AG20443 (cell line): ENCODE measurements at places on chromosomes 11 and 22.

GRCh38 chr11:19432370-19433061 lies 191.8 kb upstream of the E2F8 start:
- DNase-seq: peak; percentile 78

GRCh38 chr11:92861634-92862033 lies 107.8 kb upstream of the MTNR1B start:
- no peak for DNase-seq

GRCh38 chr11:123564221-123564620 lies 90.2 kb downstream of the SCN3B start:
- no peak for DNase-seq

DNA sequence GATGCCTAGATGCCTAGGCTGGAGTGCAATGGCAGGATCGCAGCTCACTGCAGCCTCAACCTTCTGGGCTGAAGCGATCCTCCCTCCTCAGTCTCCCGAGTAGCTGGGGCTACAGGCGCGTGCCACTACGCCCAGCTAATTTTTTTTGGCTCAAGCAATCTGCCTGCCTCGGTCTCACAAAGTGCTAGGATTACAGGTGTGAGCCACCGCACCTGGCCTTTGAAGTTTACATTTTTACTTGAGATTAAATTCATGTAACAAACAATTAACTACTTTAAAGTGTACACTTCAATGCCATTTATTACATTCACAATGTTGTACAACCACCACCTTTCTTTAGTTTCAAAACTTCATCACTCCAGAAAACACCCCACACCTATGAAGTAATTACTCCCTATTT lies 3.5 kb upstream of the FOSL1 start:
- no peak for DNase-seq

DNA sequence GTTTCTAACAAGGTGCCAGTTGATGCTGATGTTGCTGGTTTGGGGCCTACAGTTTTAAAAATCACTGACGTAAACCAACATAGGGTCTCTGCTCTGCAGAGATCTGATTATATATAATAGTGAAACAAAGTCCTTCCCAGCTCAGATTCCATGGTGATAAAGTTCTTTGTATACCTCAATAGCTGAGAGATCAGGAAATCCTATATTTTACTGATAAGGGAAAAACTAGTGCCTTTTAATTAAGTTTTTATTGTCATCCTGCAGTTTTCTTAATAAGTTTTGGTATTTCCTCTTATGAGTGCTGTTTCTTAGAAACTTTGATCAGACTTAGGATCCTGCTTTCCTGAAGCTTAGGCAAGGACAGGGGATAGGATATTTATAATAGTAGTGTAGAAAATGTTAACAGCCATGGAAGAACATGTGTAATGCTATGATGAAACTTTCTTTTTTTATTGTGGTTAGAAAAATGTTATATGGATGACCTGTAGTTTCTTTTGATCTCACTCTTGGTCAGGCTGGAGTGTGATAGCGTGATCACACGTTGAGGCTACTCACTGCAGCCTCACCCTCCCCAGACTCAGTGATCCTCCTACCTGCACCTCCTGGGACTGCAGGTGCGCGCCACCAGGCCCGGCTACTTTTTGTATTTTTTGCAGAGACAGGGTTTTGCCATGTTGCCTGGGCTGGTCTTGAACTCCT lies 14.1 kb downstream of the CAPRIN1 start:
- no peak for DNase-seq

DNA sequence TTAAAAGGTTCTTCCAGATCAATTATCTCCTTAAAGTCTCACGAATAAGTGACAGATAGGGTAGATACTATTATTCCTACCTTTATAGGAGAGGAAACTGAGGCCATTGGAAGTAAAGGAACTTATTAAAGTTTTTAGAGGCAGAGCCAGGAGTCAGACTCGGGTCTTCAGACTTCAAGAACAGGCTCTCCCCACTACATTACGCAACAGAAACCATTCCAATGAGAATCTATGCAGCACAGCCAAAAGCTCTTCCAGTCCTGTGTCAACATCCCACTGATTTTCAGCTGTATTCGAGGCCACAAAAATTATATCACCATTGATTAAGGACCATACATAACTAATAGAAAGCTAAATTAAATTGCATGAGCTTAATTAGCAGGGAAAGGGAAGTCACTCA lies 77.4 kb downstream of the RELT start:
- DNase-seq: peak; percentile 31

GRCh38 chr11:61106296-61106695 lies 4.0 kb downstream of the CD5 start:
- no peak for DNase-seq

GRCh38 chr11:76889411-76889975 lies 28.8 kb downstream of the ACER3 start:
- DNase-seq: no peak

DNA sequence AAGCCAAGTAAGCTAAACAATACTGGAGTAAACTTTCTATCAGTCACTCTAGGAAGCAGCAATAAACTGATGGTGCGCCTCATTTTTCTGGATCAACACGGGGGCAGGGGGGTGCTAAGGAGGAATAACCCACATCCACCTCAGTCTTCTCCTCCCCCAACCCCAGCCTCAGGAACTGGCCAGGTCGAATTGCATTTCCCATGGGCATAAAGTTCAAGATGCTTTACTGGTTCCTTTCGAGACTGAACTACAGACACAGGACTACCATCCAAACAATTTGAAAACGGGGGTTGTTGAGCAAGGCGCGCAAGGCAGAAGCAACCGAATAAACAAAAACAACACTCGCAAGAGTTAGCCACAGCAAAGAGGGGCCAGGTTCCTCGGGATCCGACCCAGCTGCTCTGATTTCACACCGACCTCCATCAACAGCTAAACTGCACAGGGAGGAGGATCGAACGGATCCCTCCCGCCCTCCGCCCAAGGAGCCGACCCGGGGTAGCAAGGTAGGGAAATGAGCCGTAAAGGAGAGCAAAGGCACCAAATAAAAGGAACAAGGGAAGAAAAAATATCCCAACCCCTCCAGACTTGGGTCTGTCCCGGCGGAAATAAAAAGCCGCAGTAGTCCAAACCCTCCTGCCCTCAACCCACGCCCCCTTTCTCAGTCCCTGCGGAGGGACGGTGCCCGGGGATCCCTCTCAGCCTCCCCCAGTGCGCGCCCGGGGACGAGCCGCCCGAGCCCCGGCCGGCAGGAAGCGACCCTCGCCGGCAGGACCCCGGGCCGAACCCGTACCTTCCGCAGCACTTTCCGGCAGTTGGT lies 801 bp downstream of the SESN3 start:
- no peak for DNase-seq

- DNase-seq: peak; percentile 9
Observed at GRCh38 chr11:100942016-100942415, 187.6 kb downstream of the PGR start.

DNA sequence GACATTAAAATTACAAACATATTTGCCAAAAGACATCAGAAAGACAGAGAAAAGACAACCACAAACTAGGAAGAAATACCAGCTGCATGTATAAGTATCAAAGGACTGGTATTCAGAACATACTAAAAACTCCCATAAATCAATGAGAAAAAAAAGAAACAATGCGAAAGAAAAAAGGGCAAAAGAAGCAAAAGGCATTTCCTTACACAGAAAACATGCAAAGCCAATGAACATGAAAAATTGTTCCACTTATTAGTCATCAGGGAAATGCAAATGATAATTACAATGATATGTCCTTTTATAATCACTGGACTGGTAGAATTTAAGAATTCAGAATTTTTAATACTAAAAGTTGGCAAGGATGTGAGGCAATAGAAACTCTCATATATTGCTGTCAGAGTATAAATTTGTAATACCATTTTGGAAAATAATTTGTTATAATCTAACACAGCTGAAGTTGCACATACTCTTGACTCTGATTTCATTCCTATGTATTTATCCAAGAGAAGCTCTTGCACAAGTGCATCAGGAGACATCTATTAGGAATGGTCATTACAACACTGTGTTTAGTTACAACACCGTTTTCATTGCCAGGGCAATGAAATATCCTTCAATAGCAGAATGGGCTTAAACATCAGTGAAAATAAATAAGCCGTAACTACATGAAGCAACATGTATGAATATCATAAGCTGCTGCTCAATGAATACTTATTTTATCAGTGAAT lies 279.7 kb downstream of the SWAP70 start:
- peak; percentile 61 for DNase-seq

- DNase-seq: no peak
Observed at GRCh38 chr22:44132724-44133123, 48.0 kb upstream of the PARVG start.

DNA sequence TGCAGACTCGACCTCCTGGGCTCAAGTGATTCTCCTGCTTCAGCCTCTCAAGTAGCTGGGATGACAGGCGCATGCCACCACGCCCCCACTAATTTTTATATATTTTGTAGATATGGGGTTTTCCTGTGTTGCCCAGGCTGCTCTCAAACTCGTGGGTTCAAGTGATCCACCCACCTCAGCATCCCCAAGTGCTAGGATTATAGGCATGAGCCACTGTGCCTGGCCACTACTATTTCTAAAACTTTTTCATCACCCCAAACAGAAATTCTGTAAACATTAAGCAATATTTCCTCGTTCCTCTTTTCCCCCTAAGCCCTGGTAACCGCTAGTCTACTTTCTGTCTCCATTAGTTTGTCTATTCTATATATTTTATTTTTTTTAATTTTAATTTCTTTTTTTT lies 9.0 kb upstream of the ATG16L2 start:
- DNase-seq: no peak

GRCh38 chr22:17272511-17272991 lies 53.3 kb upstream of the ADA2 start:
- no peak for DNase-seq

DNA sequence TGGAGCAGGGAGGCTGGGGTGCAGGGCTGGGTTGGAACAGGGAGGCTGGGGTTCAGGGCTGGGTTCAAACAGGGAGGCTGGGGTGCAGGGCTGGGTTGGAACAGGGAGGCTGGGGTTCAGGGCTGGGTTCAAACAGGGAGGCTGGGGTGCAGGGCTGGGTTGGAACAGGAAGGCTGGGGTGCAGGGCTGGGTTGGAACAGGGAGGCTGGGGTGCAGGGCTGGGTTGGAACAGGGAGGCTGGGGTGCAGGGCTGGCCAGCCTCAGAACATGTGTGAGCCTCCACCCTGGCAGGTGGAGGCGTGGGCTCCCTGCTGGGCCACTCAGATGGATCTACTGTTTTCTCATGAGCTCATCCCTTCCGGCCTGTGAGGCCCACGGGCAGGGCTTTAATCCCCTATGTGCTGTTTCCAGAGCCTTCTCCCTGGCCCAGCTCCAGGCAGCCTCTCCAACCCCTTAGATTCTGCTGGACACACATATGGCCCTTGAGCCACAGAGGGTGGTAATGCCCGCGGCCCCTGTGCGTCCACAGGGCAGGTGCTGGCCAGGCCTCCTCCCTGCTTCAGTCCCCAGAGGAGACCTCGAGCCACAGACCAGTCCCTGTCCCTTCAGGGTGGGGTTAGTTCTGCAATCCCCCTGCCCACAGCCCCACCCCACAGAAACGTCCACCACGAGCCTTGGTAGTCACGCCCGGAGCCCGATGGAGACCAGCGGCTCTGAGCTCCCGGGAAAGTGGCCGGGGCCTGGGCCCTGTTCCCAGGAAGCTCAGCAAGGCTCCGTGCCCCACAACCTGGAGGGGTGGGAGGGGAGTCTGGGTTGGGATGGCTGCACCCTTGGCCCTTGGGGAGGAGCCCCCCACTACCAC lies 197.9 kb downstream of the BRD1 start:
- DNase-seq: no peak

- DNase-seq: no peak
Observed at GRCh38 chr22:17851759-17852158, 77.5 kb upstream of the BID start.

GRCh38 chr11:63892228-63892627 lies 24.7 kb downstream of the RCOR2 start:
- DNase-seq: no peak
